ENCODE measurements at places on chromosomes 13 and 19. TPM values are rescaled to one million over a fixed set of nuclear protein-coding genes. Genes with fewer than 3 reads are reported as not detected.

LILRB2 gene
- 1.2 TPM for total RNA-seq

IGFL1 gene
- total RNA-seq = not detected

ZNF493 gene
- total RNA-seq = 23.5 TPM

MADCAM1 gene
- total RNA-seq = not detected

LRFN3 gene
- total RNA-seq = 15.6 TPM

SPATA13 gene
- 47.4 TPM for total RNA-seq

SYCN gene
- total RNA-seq = not detected

GRCh38 chr19:33699754-33700407, 78.1 kb downstream of the CHST8 start:
- DNase-seq = no peak

GRCh38 chr13:99501848-99502301, 603 bp downstream of the TM9SF2 start:
- DNase-seq = no peak

- DNase-seq = no peak
These were observed 8.7 kb upstream of the SCN1B start for GRCh38 chr19:35021596-35021995.

GRCh38 chr13:32956595-32956933, 59.7 kb upstream of the KL start:
- no peak for DNase-seq

- DNase-seq = no peak
These were observed 931.0 kb upstream of the MIR17HG start for GRCh38 chr13:90416519-90416918.

GRCh38 chr13:52061587-52061986, 37.1 kb downstream of the UTP14C start:
- no peak for DNase-seq

DNA sequence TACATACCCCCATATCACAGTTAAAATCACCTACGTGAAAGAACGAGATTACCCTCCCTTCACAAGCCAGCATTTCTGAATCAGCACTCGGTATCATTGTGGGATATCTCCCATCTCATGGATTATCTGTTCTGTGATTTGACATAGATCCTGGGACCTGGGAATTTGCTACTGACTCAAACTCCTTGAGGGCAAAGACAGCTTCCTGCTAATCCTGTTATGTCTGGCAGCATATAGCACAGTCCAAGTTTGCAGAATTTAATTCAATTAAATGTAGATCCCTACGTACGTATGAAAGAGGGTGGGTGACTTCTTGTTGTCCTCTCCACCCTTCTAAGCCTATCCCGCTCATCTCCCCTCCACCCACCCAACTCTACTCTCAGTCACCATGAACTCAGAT, 476.5 kb downstream of the KLF5 start:
- no peak for DNase-seq
